ENCODE measurements at places on chromosomes 3 and 15.

GRCh38 chr3:193734737-193735366 is 141.8 kb downstream of the OPA1 start:
- DNase-seq: no peak

GRCh38 chr15:78838489-78838888 is 27.2 kb upstream of the ADAMTS7 start:
- no peak for DNase-seq

DNA sequence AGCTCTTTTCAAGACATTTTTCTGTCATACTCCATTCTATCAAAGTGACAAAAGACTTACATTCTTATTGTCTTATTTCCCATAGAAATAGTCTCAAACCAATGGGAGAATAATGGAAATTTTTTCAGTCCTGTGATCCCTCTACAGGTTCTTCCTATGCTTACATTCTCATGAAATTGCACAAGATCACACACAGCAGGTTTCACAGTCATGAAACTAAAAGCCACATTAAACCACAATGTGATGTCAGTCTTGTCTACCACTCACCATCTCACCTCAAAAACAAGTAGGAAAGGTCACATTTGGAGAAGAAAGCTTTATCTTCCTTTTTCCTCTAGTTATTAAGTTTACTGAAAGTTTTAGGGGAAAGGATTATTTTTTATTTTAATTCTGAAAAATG is 161.0 kb upstream of the RORA start:
- DNase-seq: no peak

GRCh38 chr3:49020330-49021212 is 1.4 kb upstream of the NDUFAF3 start:
- DNase-seq: no peak

- no peak for DNase-seq
Observed at GRCh38 chr15:85947936-85948335, 131.7 kb upstream of the AGBL1 start.

DNA sequence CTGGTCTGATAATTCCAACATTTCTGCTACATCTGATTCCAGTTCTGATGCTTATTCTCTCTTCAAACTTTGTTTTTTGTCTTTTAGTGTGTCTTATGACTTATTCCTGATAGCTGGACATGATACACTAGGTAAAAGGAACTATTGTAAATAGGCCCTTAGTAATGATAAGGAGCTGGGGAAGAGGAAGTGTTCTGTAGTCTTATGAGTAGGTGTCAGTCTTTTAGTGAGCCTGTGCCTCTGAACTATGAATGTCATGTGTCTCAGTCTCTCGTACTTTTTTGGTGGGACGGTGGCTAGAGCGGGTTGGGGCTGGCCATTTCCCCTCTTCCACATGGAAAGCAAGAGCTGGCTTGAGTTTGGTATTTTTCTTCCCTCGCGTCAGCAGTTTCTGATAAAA is 41.2 kb downstream of the PCCB start:
- no peak for DNase-seq

GRCh38 chr15:101306341-101307047 is 11.4 kb upstream of the SNRPA1 start:
- no peak for DNase-seq

DNA sequence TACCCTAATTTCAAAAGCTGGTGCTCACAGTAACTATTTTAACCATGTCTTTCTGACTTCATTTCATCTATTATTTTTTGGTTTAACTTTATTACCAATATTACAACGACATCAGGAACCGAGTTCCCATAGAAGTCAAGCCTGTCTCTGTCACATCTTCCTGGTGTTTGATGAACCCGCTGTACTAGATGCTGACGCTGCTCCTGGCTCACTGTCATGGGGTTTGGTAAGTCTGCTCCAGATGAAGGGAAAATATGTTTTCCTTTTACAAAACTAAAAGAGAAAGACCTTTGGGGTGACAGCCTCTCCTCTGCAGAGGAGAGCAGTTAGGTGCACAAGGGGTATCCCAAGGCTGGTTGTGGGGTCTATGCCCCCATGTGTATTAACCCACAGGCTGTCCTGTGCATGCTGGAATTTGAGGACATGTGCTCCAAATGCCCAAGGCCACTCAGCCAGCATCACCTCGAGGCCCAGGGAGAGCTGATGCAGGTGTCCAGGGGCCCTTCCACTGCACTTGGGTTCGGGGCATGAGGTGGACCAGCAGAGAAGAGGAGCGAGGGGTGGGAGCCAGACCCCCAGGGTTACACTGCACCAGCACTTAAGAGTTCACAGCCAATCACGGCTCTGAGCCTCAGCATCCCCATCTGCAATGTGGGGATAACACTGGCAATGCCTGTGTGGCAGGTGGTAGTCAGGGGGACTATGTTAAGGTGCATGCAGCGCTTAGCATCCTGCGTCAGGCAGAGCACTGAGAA is 62.2 kb downstream of the ATP10A start:
- no peak for DNase-seq

GRCh38 chr15:88907111-88907510 is 6.1 kb downstream of the MFGE8 start:
- no peak for DNase-seq

GRCh38 chr3:2870724-2871333 is 239.3 kb downstream of the IL5RA start:
- DNase-seq: no peak

GRCh38 chr3:127277561-127277960 is 10.3 kb downstream of the PRR20G start:
- no peak for DNase-seq

DNA sequence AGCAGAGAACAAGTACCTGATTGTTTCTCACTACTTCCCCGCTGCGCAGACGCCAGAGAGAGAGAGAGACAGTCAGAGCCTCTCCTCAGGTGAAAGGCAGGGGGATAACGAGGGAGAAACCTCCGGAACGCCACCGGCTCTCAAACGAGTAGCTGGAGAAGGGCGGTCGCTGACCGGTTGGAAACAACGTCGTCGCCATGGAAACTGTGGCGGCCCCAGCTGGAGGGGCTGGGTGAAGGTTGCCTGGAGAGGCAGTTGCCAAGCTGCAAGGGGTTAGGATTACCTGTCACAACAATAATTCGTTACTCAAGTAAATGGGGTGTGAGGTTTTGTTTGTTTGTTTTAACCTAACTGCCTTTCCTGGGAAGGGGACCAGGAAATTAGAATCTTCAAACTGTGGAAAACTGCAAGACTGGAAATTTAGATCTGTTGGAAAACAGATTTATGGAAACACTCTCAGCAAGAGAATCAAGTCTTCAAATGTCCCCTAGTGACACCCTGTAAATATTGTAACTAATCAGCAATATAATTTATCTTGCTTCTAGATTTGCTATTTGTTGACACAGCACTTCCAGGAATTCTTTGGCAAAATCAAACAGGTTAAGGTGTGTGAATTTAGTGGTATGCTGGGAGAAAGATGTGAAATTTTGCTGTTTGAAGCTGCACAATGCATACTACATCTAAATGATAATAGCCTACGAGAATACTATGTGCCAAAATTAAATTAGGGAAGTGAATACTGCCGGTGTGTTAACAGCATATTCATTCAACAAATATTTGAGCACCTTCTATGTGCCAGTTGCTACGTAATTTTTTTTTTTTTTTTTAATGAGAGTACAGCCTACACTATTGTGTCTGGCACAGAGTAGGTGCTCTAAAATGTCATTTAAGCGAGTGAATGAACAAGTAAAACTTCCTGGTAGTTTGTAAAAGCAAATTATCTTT is at the start of gene DNAH12:
Gene DNAH12 (minus strand): TSS at position 164 of the 945 bp plus-strand sequence. CDS start 1,474 bp downstream, outside the sequence.
- no peak for DNase-seq

GRCh38 chr3:152402695-152403451 is 134.1 kb downstream of the MBNL1 start:
- peak; percentile 40 for DNase-seq

DNA sequence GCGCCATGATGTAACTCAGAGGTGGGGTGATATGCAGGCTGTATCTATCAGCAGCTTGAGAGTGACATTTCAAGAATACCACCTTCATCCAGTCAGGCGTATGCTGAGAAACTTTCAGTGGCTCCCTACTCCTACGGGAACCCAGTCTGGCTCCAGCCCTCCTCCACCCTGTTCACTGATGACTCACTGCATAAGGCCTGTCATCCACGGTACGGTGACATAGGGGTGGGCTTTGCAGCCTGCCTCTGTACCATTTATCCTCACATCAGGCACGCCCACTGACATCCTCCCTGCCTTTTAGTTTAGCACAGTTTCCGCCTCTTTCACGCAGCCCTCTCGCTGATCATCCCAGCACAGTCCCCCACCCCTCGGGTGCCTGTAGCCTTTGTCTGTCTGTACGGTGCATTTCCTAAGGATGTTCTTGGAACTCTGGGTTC is 11.7 kb downstream of the PXYLP1 start:
- DNase-seq: no peak

GRCh38 chr3:76664816-76665215 is 375.1 kb upstream of the ROBO2 start:
- no peak for DNase-seq

DNA sequence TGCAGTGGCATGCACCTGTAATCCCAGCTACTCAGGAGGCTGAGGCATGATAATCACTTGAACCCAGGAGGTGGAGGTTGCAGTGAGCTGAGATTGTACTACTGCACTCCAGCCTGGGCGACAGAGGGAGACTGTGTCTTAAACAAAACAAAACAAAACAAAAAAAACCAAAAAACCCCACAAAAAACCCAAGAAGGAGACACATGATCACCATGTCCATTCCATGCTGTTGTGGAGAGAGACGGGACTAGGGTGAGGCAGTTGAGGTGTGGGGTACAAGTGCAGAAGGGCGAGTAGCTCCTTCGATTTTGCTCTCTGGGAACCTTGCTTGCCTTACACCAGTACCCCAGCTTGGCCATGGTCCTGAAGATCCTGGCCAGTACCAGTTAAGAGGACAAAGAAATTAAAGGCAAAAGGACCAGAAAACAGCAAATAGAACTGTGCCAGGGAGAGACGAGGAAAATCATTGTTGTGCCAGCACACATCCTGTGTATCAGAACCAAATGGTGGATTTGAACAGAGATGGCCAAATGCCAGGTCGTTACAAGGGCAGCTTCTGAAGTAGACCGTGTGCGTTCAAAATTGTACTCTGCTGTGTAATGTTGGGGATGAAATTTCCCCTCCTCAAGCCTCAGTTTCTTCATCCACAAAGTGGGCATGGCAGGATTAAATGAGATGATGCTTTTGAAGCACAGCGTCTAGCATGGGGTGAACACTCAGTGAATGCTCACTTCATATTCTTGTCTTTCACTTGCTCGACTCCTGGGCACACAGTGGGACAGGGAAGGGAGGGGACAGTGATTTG is 42.9 kb upstream of the CTSH start:
- no peak for DNase-seq

GRCh38 chr3:155656466-155656865 is 88.4 kb downstream of the PLCH1 start:
- no peak for DNase-seq

DNA sequence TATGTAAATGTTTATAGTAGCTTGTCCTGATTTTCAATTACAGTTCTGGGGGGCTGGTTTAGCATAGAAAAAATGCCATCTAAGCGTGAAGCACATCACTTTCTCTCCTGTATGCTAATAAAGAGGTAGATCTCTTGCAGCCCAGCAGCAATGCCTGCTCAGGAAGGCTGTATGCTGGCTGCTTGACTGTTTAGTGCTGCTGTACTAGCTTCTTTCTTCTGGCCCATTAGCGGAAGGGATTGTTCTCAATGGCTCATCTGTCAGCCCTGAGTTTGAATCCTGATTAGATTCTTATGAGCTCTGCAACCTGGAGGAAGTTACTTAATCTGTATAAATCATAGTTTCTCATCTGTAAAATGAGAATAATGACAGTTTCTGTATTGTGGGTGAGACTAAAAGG is 478.9 kb downstream of the ERC2 start:
- no peak for DNase-seq

- no peak for DNase-seq
Observed at GRCh38 chr3:57792198-57792597, 36.1 kb downstream of the SLMAP start.

GRCh38 chr15:100783760-100784492 is 95.7 kb upstream of the ALDH1A3 start:
- no peak for DNase-seq

GRCh38 chr3:51354172-51354571 is 30.9 kb upstream of the MANF start:
- no peak for DNase-seq

DNA sequence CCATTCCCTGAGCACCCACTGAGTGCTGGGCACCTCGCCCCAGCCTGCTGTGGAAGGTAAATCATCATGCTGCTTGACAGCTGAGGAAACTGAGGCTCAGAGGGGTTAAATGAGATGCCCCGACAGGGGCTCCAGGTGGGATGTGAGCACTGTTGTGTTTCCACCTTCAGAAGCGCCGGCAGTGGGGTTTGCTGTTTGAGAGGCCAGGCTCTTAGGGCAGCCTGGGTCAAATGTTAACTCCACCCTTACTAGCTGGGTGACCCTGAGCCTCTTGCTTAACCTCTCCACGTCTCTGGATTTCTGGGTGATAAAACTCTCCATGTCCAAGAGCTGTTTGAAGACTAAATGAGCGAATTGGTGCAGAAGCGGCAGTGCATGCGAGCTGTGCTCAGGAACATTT is 43.1 kb downstream of the FAM3D start:
- no peak for DNase-seq

DNA sequence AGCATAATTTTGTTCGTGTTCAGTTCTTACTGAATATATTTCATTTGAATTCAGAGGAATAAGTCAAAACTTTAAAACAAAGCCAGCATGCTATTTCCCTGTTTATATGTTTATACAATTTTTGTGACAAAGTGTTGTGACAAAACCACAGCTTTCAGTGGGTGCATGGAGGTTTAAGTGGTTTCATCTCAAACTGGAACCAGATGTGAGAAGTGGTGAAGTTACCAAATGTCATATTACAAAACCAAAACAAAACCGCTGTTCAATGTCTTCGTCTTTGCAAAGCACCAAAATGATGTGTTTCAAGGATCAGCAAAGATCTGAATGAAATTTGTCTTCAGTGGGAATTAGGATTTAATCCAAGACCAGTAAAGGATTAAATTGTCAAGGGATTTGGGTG is 59.3 kb upstream of the OSTN start:
- no peak for DNase-seq

DNA sequence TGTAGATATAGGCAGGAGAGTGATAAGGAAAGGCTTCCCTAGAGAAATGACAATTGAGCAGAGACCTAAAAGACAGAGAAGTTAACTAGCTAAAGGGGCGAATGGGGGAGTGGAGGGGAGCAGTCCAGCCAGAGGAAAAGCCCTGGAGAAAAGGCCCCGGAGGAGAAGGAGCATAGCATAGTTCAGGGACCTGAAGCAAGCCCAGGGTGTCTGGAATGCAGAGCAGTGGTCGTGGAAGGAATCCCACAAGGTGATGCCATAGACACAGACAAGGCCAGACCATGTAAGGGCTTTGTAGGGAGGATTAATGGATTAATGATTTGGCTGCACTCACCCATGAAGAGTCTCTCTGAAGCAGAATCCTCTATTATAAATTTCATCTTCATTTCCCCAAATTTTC is 45.8 kb upstream of the LRRN1 start:
- no peak for DNase-seq

- DNase-seq: peak; percentile 22
Observed at GRCh38 chr15:57333487-57333886, 42.8 kb upstream of the CGNL1 start.

DNA sequence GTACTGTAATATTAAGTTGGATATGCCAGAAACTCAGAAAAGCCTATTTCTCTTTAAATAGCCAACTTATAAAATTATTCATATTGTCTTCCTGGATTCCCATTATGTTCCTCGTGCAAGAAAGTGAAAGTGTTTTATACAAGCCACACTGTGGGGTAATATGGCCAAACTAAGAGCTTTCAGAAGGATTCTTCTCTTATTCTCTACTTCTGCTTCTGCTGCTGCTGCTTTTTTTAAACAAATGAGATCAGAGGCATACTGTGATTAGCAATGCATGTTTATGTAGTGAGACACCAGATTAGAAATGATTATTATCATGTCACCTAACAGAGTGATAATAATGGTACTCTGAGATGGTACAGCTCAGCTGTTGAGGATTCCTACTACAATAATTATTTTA is 1026.5 kb upstream of the CFAP20DC start:
- no peak for DNase-seq

- DNase-seq: no peak
Observed at GRCh38 chr15:38247336-38247735, 5.3 kb upstream of the SPRED1 start.

Measured in SW 1271 (cell line).